Endothelial cell of umbilical vein (primary cell): ENCODE measurements at places on chromosomes 5 and 9. TPM values are rescaled to one million over a fixed set of nuclear protein-coding genes. Genes with fewer than 3 reads are reported as not detected.

DNA sequence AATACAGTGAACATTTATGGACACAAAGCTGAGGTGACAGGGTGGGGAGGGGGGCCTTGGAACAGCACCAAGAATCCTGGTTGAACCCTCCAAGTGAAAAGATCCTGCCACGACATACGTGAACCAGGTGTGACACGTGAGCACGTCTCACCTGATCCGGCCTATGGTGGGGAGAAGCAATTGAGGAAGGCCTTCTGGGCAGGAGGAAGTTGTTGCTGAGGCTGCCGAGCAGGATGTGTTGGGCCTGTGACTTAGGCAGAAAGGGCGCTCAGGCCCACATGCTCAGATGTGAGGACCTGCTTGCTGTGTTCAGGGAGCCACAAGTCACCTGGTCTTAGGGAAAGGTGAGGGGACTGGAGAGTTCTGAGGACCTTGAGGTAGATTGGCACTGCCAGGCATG lies 2.5 kb upstream of the MAPK9 start:
- no peak for DNase-seq
- no peaks in the 10 kb centered on the region for H3K27me3 ChIP-seq
- no peak overlapping the region for H3K4me3 ChIP-seq
- no peak overlapping the region for H3K27ac ChIP-seq
- H3K4me1 ChIP-seq, result peaks cover 6% of the 10 kb centered on the region

CRHBP gene
- polyA plus RNA-seq, result 0.08 and 0.27 TPM in 2 replicates

ITGA2 gene
- polyA plus RNA-seq, result 8.9 and 11.2 TPM in 2 replicates

GRCh38 chr5:112742424-112742823 lies 4.7 kb downstream of the APC start:
- no peaks in the 10 kb centered on the region for H3K36me3 ChIP-seq
- DNase-seq, result no peak
- H3K4me1 ChIP-seq, result peaks cover 16% of the 10 kb centered on the region
- no peaks in the 10 kb centered on the region for H3K27me3 ChIP-seq
- H3K4me3 ChIP-seq, result no peak overlapping the region

DNA sequence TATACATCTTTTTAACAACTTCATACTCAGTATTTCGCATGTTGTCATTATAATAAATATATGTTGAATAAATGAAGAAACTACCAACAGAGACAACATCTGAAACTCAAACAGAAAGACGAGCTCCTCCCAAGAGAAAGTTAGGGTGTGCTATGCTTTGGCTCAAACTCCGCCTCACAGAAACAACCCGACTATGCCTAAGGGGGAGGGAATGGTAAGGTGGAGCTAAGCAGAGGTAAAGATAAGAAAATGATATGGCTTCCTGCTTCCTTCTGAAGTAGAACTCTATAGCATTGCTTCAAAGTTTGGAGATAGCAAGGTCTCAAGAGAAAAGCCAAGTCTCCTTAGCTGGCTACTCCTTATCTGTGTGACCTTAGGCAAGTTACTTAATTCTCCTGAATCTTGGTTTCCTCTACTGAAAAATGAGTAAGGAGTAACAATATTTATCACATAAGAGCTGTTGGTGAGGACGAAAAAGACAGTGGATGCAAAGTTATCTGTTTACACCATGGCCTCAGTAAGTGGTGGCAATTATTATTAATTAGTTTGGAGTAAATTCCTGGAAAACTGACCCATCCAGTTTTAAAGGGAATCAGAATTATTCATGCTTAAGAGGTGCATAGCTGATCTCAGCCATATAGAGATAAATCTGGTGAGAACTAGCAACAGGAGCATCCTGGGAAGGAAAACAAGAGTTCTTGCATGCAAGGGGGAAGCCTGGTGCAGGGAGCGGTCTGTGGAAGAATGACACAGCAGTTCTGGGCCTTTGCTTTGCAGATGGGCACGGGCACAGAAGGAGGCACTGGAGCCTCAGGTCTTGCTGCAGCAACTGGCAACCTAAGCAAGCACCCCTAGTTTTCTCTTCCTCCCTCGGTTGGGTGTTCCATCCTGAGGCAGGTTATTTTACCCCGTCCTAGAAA lies 73.3 kb downstream of the GLIS3 start:
- no peak for DNase-seq
- no peaks in the 10 kb centered on the region for H3K4me1 ChIP-seq
- no peak overlapping the region for H3K27ac ChIP-seq
- H3K27me3 ChIP-seq, result no peaks in the 10 kb centered on the region

DNA sequence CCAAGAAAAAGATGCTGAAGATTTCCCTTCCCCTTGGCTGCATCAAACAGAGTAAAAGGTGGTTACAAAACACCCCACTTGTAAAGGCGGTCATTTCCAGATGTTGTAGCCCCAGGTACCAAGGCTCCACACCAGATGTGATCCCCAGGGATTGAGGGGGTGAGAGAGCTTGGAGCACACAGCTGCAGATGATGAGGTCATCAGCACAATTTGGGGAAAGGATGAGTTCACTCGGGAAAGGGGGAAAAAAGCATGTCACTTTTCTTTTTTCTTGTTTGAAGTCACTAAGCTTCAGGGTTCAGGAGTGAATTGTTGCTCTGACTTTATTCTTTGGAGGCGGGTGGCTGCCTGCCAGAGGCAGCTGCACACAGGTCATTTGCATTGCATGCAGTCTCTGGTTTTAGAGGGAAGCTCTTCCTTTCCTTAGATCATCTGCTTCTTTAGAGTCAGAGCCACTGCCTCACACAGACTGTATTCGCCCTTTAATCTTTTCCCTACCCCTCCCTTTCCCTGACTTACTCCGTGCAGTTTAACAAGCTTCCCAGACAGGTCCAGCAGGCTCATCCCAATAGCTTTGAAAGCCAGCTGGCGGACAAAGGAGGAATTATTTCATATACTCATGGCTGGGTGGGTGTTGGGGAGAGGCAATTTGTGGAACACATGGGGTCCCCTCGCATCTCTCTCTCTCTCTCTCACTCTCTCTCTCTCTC lies 409.3 kb upstream of the SLC24A2 start:
- H3K27me3 ChIP-seq, result no peaks in the 10 kb centered on the region
- no peak for DNase-seq
- H3K27ac ChIP-seq, result no peak overlapping the region

SCAI gene
- 1.5 and 2.0 TPM in 2 replicates for polyA plus RNA-seq

DOK3 gene
- 4.8 and 5.1 TPM in 2 replicates for polyA plus RNA-seq

ZNF300 gene
- 3.4 and 4.6 TPM in 2 replicates for polyA plus RNA-seq

NKD2 gene
- polyA plus RNA-seq, result 0.03 and 0.08 TPM in 2 replicates

- no peaks in the 10 kb centered on the region for H3K4me1 ChIP-seq
- peaks cover 24% of the 10 kb centered on the region for H3K36me3 ChIP-seq
Measured at GRCh38 chr5:138890644-138891043, 15.5 kb upstream of the LRRTM2 start.

GRCh38 chr5:76831110-76831452 lies 12.3 kb downstream of the F2RL1 start:
- peak; percentile 89 for DNase-seq
- peak overlapping the region; percentile 82 for H3K27ac ChIP-seq
- no peak overlapping the region for H3K4me3 ChIP-seq
- H3K36me3 ChIP-seq, result peaks cover 9% of the 10 kb centered on the region
- H3K4me1 ChIP-seq, result peaks cover 13% of the 10 kb centered on the region
- H3K27me3 ChIP-seq, result no peaks in the 10 kb centered on the region

GRCh38 chr5:139451176-139451575 lies 11.4 kb downstream of the ECSCR start:
- peaks cover 19% of the 10 kb centered on the region for H3K4me1 ChIP-seq
- DNase-seq, result no peak
- no peak overlapping the region for H3K27ac ChIP-seq
- H3K27me3 ChIP-seq, result no peaks in the 10 kb centered on the region

- H3K27ac ChIP-seq, result no peak overlapping the region
- no peak overlapping the region for H3K4me3 ChIP-seq
- DNase-seq, result no peak
- H3K27me3 ChIP-seq, result peaks cover 55% of the 10 kb centered on the region
Measured at GRCh38 chr5:115179030-115179393, 9.3 kb upstream of the TRIM36 start.

GRCh38 chr5:97182571-97183099 lies 412 bp downstream of the RIOK2 start:
- peaks cover 15% of the 10 kb centered on the region for H3K4me1 ChIP-seq
- no peak for DNase-seq
- H3K27ac ChIP-seq, result peak overlapping the region; percentile 85
- no peaks in the 10 kb centered on the region for H3K27me3 ChIP-seq
- peaks cover 7% of the 10 kb centered on the region for H3K36me3 ChIP-seq

IL5 gene
- polyA plus RNA-seq, result not detected in 2 replicates

ARHGEF37 gene
- 4.4 and 4.9 TPM in 2 replicates for polyA plus RNA-seq

C6 gene
- not detected in 2 replicates for polyA plus RNA-seq

GRCh38 chr9:5783982-5784381 lies 48.9 kb downstream of the ERMP1 start:
- H3K4me3 ChIP-seq, result no peak overlapping the region
- no peaks in the 10 kb centered on the region for H3K27me3 ChIP-seq
- DNase-seq, result no peak
- H3K4me1 ChIP-seq, result peaks cover 10% of the 10 kb centered on the region

SLC2A8 gene
- 26.1 and 33.5 TPM in 2 replicates for polyA plus RNA-seq

GRCh38 chr5:174636094-174636493 lies 88.3 kb upstream of the MSX2 start:
- DNase-seq, result no peak
- no peak overlapping the region for H3K27ac ChIP-seq
- H3K4me3 ChIP-seq, result no peak overlapping the region
- no peaks in the 10 kb centered on the region for H3K36me3 ChIP-seq
- H3K4me1 ChIP-seq, result no peaks in the 10 kb centered on the region

- peak overlapping the region; percentile 2 for H3K27ac ChIP-seq
- no peak overlapping the region for H3K4me3 ChIP-seq
- peak; percentile 68 for DNase-seq
Measured at GRCh38 chr9:14298601-14299022, 15.3 kb downstream of the NFIB start.

DNA sequence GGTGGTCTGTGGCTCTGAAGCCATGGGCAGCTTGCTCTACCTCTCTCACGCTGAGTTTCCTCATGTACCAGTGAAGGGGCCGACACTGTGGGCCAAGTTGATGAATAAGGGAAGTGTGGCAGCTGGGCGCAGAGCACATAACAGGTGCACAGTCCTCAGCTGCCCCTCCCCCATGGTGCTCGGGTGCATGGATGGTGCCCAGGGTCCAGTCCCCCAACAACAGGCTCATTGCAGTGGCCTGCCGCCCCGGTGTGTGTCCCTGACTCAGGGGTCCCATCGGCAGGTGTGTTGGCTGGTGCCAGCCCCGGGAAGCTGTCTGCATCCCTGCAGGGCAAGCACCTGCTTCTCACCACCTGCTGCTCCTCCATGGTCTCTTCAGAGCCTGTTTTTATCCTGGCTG lies 36.6 kb downstream of the COL5A1 start:
- H3K36me3 ChIP-seq, result no peaks in the 10 kb centered on the region
- H3K4me3 ChIP-seq, result no peak overlapping the region
- H3K27ac ChIP-seq, result no peak overlapping the region
- peaks cover 14% of the 10 kb centered on the region for H3K4me1 ChIP-seq
- H3K27me3 ChIP-seq, result no peaks in the 10 kb centered on the region

ASS1 gene
- polyA plus RNA-seq, result 12.4 and 14.9 TPM in 2 replicates

EPB41L4B gene
- 0.10 and 0.11 TPM in 2 replicates for polyA plus RNA-seq

RHOBTB3 gene
- 42.2 and 52.1 TPM in 2 replicates for polyA plus RNA-seq

- H3K4me3 ChIP-seq, result no peak overlapping the region
- no peaks in the 10 kb centered on the region for H3K36me3 ChIP-seq
- H3K27ac ChIP-seq, result no peak overlapping the region
- no peak for DNase-seq
Measured at GRCh38 chr5:80399526-80400239, 8.2 kb upstream of the ZFYVE16 start.

DNA sequence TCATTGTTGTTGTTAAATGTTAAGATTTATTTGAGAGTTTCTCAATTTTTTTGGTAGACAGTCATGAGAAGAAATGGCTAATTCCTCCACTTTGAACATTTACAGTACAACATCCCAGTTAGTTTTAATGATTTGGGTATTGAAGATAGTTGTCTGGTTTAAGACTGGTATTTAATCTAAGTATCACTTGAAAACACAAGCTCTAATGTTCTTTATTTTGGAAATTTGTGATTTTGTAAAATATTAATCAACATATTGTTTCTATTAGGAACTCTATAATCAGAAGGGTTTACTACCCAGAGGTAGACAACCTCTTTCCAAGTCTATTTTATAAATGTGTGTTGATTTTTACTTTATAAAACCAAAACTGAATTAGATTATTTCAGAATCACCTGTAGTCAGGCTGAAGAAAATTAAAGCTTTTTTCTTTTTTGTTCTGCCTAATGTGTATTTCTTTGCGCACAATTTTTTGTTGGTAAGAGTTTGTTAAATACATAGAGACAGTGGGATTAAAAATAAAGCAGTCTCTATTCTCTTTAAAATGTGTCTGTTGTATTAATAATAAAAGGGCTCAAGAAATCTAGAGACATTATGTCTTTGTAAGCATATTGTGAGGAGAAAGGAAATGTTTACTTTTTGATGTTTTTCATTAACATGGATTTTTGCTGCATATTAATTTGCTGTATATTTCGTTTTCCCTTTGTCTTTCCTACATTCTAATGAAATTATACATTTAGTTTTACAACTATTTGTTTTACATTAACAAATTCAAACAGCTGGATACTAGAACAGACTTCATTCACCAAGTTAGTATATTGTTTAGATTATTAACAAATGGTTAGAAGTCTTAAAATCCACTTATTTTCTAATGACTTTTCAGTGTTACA lies 3.9 kb upstream of the PURA start:
- H3K4me3 ChIP-seq, result no peak overlapping the region
- H3K27ac ChIP-seq, result no peak overlapping the region
- H3K27me3 ChIP-seq, result peaks cover 51% of the 10 kb centered on the region
- no peaks in the 10 kb centered on the region for H3K36me3 ChIP-seq
- DNase-seq, result no peak

- H3K4me1 ChIP-seq, result no peaks in the 10 kb centered on the region
- no peak overlapping the region for H3K4me3 ChIP-seq
- no peak for DNase-seq
- no peak overlapping the region for H3K27ac ChIP-seq
- no peaks in the 10 kb centered on the region for H3K36me3 ChIP-seq
Measured at GRCh38 chr9:91914404-91914803, 35.6 kb downstream of the ROR2 start.

DNA sequence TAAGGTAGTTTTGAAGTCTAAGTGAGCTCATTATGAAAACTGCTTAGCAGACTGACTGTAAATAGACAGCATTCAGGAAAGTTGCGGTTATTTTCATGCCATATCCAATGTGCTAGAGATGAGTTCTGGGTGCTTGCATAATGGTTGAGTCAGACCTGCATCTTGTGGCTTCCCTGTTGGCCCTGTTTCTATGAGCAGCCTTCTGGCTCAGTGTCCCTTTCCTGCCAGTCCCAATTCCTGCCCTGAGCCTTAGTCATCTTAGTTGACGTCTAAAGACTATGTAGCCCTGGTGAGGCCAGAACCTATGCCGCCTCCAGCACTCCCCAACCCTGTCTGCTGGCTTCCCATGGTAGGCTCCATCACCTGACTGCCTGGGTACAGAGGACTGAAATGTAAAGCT lies 76.3 kb upstream of the TNFSF8 start:
- no peak overlapping the region for H3K4me3 ChIP-seq
- H3K27me3 ChIP-seq, result peaks cover 3% of the 10 kb centered on the region
- no peaks in the 10 kb centered on the region for H3K4me1 ChIP-seq
- H3K27ac ChIP-seq, result no peak overlapping the region
- DNase-seq, result no peak
